Stimulated activated CD8-positive, alpha-beta memory T cell treated with anti-CD3 and anti-CD28 coated beads, Interleukin-4, amount 100 ng/mL, for 4 hours (primary cell): ENCODE measurements at places on chromosomes 7 and 10.

DNA sequence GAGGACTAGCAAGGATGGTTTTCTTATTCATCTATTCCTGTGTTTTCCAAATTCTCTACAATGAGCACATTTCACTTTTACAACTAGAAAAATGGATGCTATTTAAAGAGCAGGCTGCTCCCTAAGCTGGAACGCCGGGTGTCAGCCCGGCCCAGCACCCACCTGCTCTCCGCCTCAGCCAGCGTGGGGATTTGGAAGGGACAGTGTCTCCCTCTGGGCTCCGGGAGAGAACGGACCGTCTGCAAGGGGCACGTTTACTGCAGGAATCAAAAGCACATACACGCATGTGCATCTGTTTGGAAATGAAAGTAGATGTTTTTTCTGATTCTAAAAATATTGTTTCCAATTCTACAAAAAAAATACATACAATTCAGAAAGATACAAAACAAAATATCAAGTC, 2.3 kb upstream of the JAKMIP3 start:
- no peak for DNase-seq

DNA sequence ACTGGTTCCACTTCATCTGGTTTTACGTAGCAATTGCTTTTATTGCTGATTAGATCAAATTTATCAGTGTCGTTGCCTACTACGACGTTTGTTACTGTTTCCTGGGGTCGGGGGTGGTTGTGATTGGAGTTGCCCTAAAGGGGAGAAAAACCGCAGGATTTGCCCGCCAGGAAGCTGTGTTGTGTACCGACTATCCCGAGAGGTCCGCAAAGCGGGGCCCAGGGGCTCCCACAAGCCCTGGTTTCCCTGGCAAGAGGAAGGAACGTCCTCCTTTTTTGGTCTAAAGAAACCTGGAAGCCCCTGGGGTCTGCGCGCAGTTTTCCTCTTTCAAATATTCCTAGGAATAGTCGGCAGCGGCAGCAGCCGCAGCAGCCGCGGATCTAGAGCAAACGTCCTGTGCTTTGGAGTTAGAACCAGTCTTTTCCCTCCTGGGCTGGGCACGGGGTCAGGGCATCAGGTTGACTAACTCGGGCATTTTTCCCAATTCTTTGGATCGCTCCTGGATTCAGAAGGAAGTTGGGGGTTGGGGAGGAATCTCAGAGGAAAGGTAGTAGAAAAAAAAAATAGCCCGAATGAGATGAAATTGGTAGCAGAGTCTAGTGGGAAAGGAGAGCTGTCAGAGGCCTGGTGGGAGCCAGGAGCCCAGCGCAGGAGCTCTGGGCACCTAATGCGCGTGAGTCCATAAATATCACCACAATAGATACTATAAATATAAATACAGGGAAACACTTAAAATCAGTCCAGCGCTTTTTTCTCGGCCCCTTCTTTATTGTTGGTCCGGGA, 4.6 kb downstream of the VAX1 start:
- no peak for DNase-seq

- no peak for DNase-seq
These were observed 31.6 kb downstream of the GARIN1A start for GRCh38 chr7:128703609-128704241.

DNA sequence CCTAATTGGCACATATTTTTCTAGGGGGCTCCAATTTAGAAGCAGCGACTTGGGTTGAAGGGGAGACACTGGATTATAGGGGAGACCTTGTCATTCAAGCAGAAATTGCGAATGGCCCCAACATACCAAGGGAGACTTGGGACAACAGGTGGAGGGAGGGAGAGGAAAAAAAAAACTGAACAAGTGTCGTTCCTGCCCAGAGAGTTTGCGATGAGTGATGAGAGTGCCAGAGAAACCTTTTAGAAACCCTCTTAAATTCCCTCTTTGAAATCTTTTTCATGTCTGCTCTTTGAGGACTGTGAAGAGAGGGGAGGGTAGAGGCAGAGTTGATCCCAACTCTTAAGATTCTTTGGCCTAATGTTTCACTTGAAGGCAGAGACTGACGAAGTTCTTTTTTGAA, 24.3 kb downstream of the RBM20 start:
- no peak for DNase-seq

DNA sequence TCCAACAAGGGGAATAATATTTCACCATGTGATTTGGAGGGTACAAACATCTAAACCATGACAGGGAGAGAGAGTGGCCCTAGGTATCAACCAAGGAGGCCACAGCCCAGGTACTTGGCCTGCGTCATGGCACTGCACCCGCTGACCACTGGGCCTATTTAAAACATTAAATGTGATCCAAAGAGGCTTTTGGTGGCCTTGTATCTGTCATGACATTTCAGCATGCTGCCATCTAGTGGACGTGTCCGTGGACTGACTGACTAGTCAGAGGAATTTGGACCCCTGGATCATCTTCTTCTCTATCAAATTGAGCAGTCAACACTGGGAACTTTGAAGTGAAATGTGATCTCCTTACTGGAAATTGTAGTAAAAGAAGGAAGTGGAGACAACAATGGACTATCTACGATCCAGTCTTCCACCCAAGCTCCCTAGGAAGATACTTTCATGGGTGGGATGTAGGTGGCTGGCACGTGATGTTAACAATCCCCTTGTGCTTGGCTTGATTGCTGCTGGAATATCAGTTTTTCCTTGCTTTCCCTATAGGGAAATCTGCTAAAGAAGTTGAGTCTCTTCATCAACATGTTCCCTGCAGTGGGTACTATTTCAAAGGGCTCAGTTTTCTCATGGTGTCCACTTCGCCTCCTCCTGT, 24.6 kb upstream of the ITGA8 start:
- DNase-seq, result no peak

GRCh38 chr10:25805986-25806385, 128.0 kb upstream of the MYO3A start:
- no peak for DNase-seq

DNA sequence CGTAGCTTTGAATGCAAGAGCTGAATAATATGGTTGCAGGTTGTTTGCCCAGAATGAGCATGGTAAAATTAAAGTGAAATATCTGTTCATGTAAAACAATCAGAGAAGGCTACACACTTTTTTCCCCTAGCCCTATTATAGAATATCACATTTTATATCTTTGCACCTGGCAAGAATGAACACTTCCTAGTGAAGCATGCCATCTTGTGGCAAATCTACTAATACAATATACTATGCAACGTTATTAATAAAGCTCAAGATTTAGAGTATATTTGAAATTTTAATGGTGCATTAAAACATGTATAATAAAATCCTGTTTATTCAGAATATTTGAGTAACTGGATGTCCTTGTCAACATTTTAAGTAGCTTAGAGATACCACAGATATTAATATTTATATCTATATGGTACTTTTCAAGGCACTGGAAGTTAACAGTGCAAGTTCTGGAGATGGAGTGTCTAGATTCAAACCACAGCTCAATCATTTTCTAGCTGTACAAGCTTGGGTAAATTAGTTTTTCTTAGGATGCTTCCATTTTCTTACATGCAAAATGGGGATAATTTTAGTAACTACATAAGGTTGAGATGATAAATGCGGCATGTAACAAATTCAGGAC, 643.1 kb upstream of the SEMA3D start:
- DNase-seq, result no peak

- no peak for DNase-seq
These were observed 4.2 kb downstream of the NUB1 start for GRCh38 chr7:151345576-151346469.

DNA sequence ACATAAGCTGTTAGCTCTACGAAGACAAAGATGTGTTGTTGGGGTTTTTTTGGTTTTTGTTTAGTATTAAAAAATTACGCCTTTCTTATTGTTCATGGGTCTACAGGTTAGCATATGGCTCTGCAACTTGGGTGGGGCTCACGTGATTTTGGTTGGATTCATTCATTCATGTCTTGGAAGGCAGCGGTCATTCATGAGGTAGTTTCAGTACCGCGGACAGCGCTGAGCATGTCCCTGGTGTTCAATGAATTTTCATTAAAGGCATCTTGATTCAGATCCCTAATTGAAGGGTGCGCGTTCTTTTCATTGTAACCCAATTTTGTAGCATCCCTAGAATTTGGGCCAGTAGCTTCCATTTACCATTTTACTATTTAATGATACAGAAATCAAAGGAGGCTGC, 42.9 kb upstream of the TCERG1L start:
- DNase-seq, result no peak

GRCh38 chr10:60271319-60272040, 118.2 kb downstream of the ANK3 start:
- no peak for DNase-seq

DNA sequence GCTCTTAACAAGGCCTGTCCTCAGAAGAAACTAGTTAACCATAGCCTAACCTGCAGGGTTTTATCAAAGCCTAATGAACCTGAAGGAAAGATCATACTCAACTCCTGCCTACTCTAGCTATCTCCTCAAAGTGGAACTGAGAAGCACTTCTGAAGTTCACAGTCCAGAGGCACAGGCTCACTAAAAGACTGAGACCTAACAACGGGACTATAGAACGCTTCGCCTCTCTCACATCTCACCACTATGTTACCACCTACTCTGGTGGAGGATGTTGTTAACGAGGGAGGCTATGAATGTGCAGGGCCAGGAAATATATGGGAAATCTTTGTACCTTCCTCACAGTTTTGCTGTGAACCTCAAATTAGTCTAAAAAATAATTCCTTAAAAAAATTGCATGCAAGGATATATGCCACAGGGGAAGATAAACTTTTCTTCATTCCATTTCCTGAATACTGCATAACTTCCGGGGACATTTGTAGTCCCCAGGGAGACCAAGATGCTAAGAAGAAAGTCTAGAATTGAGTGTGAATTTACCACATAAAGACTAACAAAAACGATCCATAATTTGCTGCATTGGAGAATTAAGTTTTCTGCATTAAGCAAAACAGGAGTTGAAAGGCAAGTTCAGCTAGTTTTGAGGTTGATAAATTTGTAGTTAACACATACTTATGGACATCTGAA, 21.6 kb downstream of the LIPJ start:
- DNase-seq, result no peak

DNA sequence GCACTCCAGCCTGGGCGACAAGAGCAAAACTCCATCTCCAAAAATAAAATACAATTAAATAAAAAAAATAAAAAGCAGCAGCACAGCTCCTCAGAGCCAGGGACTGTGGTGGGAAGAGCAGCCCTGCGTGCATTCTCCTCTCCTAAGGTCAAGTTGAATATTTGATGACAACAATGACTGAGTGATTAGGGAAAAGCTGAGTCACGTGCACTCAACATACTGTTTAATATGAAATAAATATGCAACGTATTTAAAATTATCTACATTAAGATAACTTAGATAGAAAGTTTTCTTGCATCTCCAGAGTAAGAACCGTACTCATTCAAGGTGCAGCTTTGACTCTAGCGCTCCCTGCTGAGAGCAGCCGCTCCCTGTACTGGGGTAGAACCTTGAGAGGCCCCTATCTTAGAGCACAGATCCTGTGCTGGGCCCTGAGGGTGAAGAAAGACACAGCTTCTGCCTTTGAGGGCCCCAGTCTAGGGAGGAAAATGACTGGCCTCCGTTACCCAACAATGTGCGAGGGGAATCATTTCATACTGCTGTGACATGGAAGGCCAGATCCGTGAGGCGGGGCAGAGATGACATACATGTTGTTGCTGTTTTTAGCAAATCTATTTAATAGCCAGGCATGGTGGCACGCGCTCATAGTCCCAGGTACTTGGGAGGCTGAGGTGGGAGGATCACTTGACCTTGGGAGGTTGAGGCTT, 81.1 kb downstream of the SVIL start:
- DNase-seq, result no peak
